ENCODE measurements at places on chromosomes 5 and 9.

GRCh38 chr9:4581861-4582565 is 80.1 kb upstream of the PLPP6 start:
- DNase-seq = no peak

DNA sequence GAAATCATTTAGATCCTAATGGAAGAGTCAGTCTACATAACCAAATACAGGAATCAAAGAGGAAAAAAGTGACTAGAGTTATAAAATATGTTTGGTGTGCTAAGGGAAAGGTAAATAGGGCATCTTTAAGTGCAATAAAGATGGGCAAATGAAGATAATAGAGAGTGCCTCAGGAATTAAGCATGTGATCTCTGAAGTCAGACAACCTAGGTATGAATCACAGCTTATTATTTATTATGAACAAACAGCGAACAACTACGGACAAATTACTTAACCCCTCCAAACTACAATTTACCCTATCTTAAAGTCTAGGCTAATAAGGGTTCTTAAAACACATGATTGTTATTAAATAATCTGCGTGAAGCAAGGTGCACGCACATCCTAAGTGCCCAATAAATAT is 910.2 kb upstream of the DMAC1 start:
- DNase-seq = no peak

- no peak for DNase-seq
Observed at GRCh38 chr5:124961521-124961920, 215.1 kb upstream of the ZNF608 start.

DNA sequence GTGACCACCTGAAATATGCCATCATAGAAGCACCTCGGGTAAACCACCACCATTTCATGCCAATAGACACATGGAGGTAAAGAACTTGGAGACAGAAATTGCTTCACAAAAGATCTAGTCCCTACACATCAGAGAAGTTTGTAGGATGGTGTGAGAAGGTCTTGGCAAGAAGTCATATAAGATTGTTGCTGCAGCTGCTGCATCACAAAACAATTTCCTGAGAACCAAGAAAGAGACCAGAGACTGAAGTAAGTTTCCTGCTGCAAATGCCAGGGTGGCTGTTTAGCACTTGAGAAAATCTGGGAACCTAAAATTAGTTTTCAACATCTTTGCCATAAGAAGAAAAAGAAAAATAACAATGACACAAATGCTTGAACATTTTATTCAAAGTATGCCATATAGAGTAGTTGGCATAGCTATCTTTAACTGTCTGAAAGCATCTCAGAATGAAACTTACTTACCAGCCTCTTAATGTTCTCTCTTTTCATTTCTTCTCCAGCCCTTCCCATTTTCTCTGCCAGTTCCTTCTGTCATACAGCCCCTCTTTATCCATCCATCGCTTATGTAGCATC is 114.3 kb downstream of the KCTD16 start:
- no peak for DNase-seq

DNA sequence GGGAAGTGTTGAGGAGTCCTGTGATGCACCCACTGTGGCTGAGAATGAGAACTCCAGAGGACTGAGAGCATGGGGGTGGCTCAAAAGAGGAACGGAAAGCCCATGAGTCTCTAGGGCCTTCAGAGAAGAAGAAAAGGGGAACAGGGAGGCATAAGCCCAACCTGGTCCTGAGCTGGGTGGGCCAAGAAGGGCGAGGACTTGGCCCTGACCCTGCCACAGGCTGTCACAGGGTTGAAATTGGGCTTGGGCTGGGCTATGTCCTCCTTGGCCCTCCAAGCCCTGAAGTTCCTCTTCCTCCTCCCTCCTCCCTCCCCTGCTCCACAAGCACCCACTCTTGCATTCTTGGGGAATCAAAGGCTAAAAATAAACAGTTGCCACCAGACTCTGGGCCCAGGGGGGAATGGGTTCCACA is 49.3 kb upstream of the PPARGC1B start:
- no peak for DNase-seq

DNA sequence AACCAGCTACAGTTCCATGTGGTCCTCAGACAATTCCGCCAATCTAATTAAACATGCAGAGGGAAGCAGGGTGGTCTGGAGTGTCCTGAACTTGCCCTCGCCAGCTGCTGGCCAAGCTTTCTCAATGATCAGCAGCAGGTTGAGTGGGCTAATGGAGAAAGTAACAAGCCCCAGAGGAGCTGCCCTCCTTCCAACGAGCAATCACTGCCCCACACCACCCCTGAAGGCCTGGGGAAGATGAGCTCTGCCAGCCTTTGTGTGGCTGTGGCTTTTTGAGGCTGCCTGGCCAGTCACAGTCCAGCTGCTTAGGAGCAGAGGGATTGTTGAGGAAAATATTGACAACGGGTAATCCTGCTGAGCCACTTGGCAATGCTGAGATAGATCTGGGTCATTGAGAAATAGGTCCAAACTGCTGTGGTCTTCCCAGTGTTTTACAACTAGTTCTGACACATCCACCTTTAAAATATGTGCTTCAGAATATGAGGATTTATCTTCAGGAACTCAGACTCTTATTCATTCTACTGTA is 107.3 kb downstream of the CD180 start:
- no peak for DNase-seq

- DNase-seq = no peak
Observed at GRCh38 chr5:175803254-175803653, 68.1 kb upstream of the CPLX2 start.

- no peak for DNase-seq
Observed at GRCh38 chr5:29378104-29378503, 1815.4 kb upstream of the CDH6 start.

- no peak for DNase-seq
Observed at GRCh38 chr5:152523964-152524363, 118.9 kb upstream of the NMUR2 start.

GRCh38 chr9:111350556-111350955 is 20.5 kb upstream of the OR2K2 start:
- no peak for DNase-seq

GRCh38 chr5:147753765-147754164 is 28.8 kb downstream of the JAKMIP2 start:
- no peak for DNase-seq

GRCh38 chr5:115496936-115497576 is 47.5 kb downstream of the FEM1C start:
- no peak for DNase-seq

- no peak for DNase-seq
Observed at GRCh38 chr5:172775326-172776234, 4.6 kb upstream of the DUSP1 start.

DNA sequence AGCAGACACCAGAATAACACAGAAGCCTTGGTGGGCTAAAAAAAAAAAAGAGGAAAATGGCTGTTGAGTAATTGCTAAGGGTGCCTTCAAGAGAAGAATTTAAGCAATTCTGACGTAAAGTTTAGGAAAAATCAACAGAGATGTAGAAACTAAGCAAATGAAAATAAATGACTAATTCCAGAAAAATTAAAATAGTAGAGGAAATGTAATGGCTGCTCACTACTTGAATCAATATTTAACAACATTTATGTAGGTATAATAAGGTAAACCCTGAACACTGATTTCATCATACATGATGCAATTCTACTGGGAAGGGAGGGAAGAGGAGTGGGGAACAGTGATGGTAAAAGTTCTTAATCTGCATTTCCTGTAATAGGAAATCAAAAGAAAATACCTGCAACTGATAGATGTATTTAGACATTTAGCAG is 41.4 kb downstream of the PUM3 start:
- DNase-seq = no peak

Measured in T-helper 22 cell (primary cell).